Activated naive CD8-positive, alpha-beta T cell treated with anti-CD3 and anti-CD28 coated beads, Interleukin-2, amount 50 U/mL, for 24 hours (primary cell): ENCODE measurements at places on chromosomes 2 and 18.

DNA sequence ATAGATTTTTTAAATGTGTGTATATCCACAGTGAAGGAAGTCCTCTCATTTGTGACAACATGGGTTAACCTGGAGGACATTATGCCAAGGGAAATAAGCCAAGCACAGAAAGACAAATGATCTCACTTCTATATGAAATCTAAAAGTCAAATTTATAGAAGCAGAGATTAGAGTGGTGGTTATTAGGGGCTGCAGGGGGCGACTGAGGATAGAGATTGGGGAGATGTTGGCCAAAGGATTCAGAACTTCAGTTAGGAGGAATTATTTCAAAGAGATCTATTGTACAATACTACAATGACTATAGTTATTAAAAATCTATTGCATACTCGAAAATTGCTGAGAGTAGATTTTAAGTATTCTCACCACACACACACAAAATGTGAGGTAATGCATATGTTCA is 252.4 kb upstream of the SLC39A10 start:
- no peak overlapping the region for H3K27ac ChIP-seq
- no peak overlapping the region for H3K4me3 ChIP-seq
- no peaks in the 10 kb centered on the region for H3K36me3 ChIP-seq
- H3K4me1 ChIP-seq: peaks cover 7% of the 10 kb centered on the region
- H3K27me3 ChIP-seq: no peaks in the 10 kb centered on the region
- DNase-seq: no peak

- H3K27ac ChIP-seq: no peak overlapping the region
- DNase-seq: no peak
- H3K36me3 ChIP-seq: peaks cover 7% of the 10 kb centered on the region
- peaks cover under 1% of the 10 kb centered on the region for H3K27me3 ChIP-seq
- H3K4me3 ChIP-seq: no peak overlapping the region
Observed at GRCh38 chr2:69943843-69944525, 17.4 kb downstream of the ASPRV1 start.

DNA sequence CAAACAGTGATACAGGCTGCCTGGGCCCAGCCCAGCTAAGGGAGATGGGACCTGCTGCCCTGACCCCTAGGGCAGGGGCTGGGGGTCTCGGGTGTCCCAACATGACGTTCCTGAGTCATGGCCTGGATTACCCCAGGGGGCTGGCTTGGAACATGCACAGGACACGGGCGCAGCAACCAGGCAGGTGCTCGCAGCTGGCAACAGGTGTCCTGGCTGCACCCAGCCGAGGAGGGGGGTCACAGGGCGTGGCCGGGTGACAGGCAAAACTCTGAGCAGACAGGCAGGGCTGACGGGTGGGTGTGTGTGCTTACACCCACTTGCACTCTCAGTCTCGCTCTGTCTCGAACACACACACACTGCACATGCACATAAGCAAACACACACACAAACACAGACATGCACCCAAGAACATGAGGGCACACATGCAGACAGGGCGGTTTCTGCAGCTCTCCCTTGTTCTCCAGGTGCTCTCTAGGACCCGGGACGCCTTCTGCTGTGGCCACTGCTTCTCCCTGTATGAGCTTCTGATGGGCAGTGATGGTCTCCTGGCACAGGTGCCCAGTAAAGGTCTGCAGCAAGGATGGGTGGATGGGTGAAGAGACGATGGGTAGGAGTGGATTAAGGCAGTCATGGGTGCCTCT is 33.7 kb upstream of the TAF1B start:
- H3K27ac ChIP-seq: no peak overlapping the region
- peaks cover 5% of the 10 kb centered on the region for H3K4me1 ChIP-seq
- no peak overlapping the region for H3K4me3 ChIP-seq
- peaks cover 5% of the 10 kb centered on the region for H3K27me3 ChIP-seq

DNA sequence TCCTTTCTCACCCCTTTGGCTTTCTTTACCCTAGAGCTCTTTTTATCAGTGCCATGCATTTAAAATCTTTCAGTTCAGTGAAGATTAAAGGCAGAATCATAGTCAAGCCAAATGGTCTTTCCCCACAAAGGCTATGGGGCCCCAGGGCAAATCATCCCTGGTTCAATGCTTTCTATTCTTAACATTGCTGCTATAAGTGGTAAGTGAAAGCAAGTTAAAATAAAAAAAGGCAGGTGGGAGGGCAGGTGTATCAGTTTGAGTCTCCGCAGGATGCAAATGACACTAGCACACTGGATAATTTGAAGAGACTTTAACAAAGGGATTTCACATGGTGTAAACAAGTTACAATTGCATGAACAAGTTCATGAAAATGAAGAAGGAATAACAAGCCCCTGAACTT is 757.4 kb downstream of the SATB2 start:
- no peak overlapping the region for H3K27ac ChIP-seq
- H3K4me3 ChIP-seq: no peak overlapping the region
- H3K4me1 ChIP-seq: no peaks in the 10 kb centered on the region
- H3K27me3 ChIP-seq: no peaks in the 10 kb centered on the region
- no peak for DNase-seq

- H3K27me3 ChIP-seq: no peaks in the 10 kb centered on the region
- DNase-seq: no peak
- H3K27ac ChIP-seq: no peak overlapping the region
- H3K4me1 ChIP-seq: no peaks in the 10 kb centered on the region
Observed at GRCh38 chr18:9283791-9284190, 50.8 kb upstream of the TWSG1 start.

DNA sequence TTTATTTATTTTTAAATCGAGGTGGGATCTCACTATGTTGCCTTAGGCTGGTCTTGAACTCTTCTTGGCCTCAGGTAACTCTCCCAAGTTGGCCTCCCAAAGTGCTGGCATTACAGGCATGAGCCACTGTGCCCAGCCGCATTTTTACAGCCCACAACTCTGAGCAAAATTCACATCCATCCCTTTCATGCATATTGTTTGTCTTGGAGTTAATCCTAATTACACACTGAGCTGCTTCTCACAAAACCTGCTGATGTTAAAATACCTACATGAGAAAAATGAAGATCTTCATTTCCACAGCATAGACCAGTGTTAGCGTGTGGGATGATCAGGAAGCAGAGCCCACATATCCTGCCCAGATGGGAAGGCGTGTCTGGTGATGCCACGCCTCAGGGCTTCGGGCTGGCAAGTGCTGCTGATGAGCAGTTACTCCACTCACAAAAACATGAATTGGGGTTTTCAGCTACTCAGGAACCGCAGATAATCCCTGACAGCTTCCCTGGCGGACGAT is 14.6 kb downstream of the ITGB1BP1 start:
- no peak overlapping the region for H3K27ac ChIP-seq
- H3K27me3 ChIP-seq: no peaks in the 10 kb centered on the region
- H3K4me1 ChIP-seq: no peaks in the 10 kb centered on the region
- peaks cover 36% of the 10 kb centered on the region for H3K36me3 ChIP-seq

DNA sequence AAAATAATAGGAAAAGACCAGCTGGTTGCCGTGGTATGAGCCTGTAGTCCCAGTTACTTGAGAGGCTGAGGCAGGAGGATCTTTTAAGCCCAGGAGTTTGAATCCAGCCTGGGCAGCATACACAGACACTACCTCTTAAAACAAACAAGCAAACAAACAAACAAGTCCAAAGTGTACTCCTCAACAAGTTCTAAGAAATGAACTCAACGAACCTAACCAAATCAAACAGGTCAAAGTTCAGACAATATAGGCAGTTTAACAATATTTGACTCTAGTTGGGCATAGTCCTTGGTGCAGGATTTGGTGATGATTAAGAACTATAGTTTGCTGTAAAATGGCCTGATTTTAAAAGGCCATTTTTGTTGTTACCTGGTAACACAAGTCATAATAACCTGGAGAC is 41.9 kb upstream of the RHOB start:
- H3K4me3 ChIP-seq: no peak overlapping the region
- H3K4me1 ChIP-seq: no peaks in the 10 kb centered on the region
- peaks cover 5% of the 10 kb centered on the region for H3K36me3 ChIP-seq

DNA sequence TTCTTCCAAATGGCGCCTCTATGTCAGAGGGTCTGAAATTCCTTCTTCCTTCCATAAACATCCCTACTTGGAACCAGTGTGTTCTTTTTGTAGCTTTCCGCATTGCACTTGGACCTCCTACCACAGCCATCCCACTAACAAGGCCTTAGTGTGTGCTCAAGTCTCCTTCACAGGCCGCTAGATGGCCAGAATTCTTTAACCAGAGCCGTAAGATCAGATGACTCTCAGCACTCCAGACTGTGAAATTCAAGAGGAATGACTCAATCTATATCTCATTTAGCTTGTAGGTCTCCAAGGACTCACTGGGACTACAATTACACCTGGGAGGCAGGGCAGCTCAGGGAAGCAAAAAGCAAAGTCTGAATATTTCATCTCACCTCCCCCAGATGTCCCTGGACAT is 298.9 kb downstream of the EIPR1 start:
- no peak overlapping the region for H3K27ac ChIP-seq
- DNase-seq: no peak
- no peaks in the 10 kb centered on the region for H3K4me1 ChIP-seq
- H3K27me3 ChIP-seq: peaks cover 4% of the 10 kb centered on the region
- H3K36me3 ChIP-seq: peaks cover 1% of the 10 kb centered on the region

GRCh38 chr18:35572644-35573043 is 8.9 kb upstream of the GALNT1 start:
- no peak for DNase-seq
- H3K27me3 ChIP-seq: peaks cover 2% of the 10 kb centered on the region
- H3K4me1 ChIP-seq: peaks cover 29% of the 10 kb centered on the region
- H3K36me3 ChIP-seq: peaks cover 6% of the 10 kb centered on the region
- H3K4me3 ChIP-seq: no peak overlapping the region

DNA sequence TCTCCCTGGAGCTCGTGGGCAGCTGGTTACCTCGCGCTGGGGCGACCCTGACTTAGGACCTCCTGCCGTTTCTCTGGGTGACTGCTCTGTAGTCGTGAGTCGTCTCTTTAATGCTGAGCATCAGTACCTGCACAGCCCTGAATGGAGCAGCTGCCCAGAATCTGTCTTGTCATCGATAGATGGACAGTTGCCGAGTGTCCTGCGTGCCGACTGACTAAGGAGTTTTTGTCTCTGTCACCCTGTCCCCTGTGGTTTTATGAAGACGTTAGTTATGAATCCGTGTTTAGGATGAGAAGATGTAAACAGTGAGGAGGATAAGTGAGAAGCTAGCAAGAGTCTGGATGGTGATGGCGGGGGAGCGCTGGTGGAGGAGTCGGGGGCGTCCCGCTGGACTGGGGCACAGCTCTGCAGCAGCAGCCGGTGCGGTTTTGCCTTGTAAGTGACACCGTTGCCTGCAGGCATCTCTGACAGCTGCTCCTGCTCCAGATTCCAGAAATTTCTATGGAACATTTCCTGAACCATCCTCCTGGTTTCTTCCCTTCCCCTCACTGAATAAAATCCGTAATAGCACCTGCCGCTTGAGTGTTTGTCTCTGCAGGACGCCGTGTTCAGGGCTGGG is 13.3 kb downstream of the AGAP1 start:
- H3K27me3 ChIP-seq: peaks cover 35% of the 10 kb centered on the region
- no peak overlapping the region for H3K27ac ChIP-seq
- no peaks in the 10 kb centered on the region for H3K36me3 ChIP-seq
- no peak overlapping the region for H3K4me3 ChIP-seq
- H3K4me1 ChIP-seq: no peaks in the 10 kb centered on the region

- H3K4me1 ChIP-seq: peaks cover 58% of the 10 kb centered on the region
- H3K27me3 ChIP-seq: no peaks in the 10 kb centered on the region
- DNase-seq: no peak
- H3K27ac ChIP-seq: peak overlapping the region; percentile 94
- H3K4me3 ChIP-seq: peak overlapping the region; percentile 19
Observed at GRCh38 chr2:224922142-224922727, 120.0 kb downstream of the DOCK10 start.

DNA sequence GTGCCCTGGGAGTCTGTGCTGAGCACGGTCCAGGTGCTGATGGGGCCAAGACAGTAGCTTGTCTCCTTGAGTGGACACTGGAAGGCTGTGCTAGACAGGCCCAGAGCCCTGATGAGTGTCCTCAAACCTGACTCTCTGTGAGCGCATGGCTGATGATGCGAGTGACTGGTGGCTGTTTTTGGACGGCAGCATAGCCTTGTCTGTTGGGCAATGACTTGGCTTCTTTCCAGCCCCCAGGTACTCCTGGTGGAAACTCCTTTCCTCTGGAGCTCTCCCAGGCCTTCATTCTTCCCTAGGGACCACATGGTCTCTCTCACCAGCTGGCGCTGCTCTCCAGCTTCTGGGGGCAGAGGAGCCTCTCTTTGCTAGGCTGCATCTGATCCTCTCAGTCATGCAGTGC is 207.6 kb upstream of the SMIM21 start:
- H3K4me3 ChIP-seq: no peak overlapping the region
- peaks cover 5% of the 10 kb centered on the region for H3K27me3 ChIP-seq
- no peaks in the 10 kb centered on the region for H3K36me3 ChIP-seq
- H3K4me1 ChIP-seq: no peaks in the 10 kb centered on the region
- no peak overlapping the region for H3K27ac ChIP-seq

DNA sequence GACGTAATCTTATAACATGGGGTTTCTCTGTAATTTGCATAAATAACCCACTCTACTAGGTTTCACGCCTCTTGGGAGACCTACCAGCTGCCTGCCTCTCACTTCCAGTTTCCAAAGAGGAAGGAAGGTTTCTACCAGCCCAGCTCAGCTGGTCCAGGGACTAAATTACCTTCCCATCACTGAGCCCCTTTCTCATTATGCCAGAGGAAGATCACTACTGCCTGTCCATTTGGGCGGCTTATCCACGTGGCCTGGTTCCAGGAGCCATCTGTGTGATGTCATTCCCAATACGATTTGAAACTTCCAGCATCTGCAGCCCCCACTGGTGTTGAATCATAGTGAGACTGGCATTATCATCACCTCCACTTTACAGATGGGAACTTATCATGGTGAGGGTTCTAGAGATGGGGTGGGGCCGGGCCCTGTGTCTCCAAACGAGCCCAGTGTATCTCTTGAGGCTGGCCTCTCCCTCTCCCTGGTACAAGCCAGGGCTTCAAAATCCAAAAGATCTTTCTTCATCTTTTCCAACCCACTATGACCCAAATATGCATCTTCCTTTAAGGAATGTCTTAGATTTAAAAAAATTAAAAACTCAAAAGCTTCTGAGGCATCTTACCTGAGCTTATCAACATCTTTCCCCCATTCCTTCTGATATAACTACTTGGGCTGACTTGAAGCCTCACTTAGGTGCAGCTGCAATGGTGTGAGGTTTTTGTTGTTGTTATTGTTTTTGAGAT is 140.8 kb downstream of the DDX1 start:
- H3K27me3 ChIP-seq: peaks cover 4% of the 10 kb centered on the region
- no peaks in the 10 kb centered on the region for H3K36me3 ChIP-seq
- no peak overlapping the region for H3K27ac ChIP-seq
- no peak overlapping the region for H3K4me3 ChIP-seq
- no peak for DNase-seq
- no peaks in the 10 kb centered on the region for H3K4me1 ChIP-seq

GRCh38 chr18:64807560-64807959 is 658.7 kb upstream of the LINC00305 start:
- H3K4me1 ChIP-seq: no peaks in the 10 kb centered on the region
- H3K27ac ChIP-seq: no peak overlapping the region
- no peak for DNase-seq
- no peaks in the 10 kb centered on the region for H3K27me3 ChIP-seq

- H3K4me1 ChIP-seq: peaks cover 31% of the 10 kb centered on the region
- H3K27ac ChIP-seq: no peak overlapping the region
- H3K36me3 ChIP-seq: peaks cover 3% of the 10 kb centered on the region
Observed at GRCh38 chr2:37674946-37675345, 3.5 kb upstream of the CDC42EP3 start.
